ENCODE measurements at places on chromosomes 11 and 22. TPM values are rescaled to one million over a fixed set of nuclear protein-coding genes. Genes with fewer than 3 reads are reported as not detected.

DNA sequence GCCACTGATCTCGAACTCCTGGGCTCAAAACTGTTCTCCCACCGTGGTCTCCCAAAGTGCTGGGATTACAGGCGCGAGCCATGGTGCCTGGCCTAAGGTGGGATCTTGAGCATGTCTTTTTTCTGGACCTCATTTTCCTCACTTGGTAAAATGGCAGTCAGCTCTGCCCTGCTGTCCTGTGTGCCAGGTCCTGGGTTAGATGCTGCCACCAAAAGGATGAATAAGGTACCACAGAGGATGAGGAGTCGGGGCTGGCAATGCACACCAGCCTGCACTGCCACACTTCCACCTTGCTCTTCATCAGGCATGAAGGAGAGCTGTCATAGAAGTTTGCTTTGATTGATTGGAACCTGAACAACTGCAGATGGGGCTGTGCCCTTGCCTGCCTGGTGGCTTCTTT is 32.3 kb downstream of the ACO2 start:
- DNase-seq, result no peak

DNA sequence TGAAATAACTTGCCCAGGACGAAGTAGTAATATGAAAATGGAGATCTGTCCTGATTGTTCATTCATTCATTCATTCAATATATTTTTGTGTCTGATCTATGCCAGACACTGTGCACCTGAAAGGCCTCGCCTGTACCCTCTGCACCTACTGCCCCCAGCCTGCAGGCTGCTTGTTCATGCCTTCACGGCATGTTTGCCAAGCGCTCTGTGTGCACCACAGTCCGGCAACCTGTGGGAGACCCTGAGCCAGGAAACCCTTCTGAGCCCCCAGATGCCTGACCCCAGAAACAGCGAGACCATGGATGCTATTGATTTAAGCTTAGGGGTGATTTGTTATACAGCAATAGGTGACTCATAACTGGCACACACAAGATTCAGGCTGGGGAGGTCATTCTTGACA is 47.0 kb downstream of the RTL6 start:
- DNase-seq, result no peak

DNA sequence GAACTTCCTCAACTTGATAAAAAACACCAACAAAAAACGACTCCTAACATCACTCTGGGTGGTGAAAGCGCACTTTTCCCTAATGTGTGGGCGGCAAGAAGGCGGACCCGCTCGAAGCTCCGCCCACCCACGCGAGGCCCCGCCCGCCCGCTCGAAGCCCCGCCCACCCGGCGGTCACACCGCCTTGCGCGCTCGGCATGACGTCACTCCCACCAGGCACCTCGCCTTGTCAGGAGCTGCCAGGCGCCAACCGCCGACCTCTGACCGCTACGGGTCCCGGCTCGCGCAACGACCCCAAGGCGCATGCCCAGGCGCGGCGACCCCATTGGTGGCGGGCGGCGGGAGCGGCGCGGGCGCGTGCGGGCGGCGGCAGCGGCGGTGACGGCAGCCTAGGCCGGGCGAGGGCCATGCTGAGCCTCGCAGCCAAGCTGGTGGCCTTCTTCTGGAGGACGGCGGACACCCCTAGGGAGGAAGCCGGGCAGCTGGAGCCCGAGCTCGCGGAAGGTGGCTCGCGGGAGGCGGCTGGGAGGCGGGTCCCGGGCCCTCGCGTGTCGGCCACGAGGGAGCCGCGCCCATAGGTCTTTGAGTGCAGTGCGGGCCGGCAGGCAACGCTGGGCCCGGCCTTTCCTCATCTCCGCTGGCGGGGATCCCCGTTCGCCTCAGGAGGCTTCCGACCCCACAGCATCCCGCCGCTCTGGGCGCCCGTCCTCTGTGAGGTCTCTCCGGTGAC is at the start of gene MOV10L1:
Gene MOV10L1, plus strand, starts transcription at position 325 of the 730 bp plus-strand sequence. Its CDS starts 83 bp downstream, at position 408.
- DNase-seq, result no peak

GRCh38 chr11:58125469-58125868 is at the start of gene OR9I1:
TSS of gene OR9I1 (minus strand) at chr11:58125530. CDS start at chr11:58119444, 6,086 bp downstream.
- peak; percentile 10 for DNase-seq

DNA sequence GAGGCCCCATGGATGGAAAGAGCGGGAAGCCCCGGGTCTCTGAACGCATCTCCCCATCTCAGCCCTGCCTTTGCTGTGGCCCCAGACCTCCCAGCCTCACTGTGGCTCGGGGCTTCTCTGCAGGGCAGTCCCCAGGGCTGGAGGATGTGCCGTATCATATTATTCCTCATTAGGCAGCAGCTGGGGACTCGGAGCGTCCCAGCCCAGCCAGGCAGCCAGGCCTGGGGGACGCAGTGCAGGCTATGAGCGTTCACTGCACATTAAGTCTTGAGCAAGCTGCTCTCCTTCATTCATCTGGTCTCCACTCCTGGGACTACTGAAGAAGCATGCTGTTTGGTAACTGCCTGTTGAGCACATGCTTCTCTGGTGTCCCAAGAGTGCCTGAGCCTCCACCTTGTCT is 226.8 kb upstream of the TBCEL start:
- DNase-seq, result no peak

GRCh38 chr11:12061851-12062560 is 48.4 kb upstream of the MICAL2 start:
- no peak for DNase-seq

- no peak for DNase-seq
These were observed 607.9 kb downstream of the BUD13 start for GRCh38 chr11:116164843-116165242.

DNA sequence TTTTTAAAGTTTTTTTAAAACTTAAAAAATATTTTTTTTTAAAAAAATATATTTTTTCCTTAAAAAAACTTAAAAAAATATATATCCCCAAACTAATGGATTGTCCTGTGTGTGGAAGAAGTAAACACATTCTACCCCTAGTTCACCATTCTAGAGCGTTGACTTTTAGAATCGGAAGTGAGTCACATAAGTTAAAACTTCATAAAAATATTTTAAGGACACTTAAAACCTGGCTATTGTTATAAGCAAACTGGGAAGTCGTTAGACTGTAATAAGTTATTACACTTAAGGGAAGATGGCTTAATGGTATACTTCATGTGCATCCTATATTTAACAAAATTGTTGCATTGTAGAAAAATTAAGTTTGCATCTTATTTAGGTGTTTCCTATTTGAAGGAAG is 21.1 kb downstream of the FAM118B start:
- no peak for DNase-seq

DNA sequence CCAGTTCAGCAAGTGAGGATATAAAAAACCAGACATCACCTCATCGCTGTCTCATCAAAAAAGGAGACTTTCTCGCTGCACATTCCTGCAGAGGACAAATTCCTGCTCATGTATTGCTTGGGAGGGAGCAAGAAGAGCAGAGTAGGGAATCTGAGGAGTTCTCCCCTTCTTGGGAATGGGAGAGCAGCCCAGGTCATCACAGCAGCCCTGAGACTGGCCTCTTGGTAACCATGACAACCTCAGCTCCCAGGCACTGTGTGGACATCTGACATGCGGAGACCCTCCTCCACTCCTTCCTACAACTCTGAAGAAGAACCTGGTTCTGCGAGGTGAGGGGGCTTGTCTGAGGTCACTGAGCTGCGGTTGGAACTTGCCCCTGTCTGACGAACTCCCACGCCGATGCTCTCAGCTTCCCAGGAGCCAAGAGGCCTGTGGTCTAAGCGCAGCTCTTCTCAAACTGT is 17.9 kb downstream of the RFPL1 start:
- DNase-seq, result no peak

- DNase-seq, result no peak
These were observed 1.3 kb upstream of the KMT5B start for GRCh38 chr11:68214173-68215086.

GRCh38 chr11:32573228-32573627 is 10.4 kb upstream of the EIF3M start:
- no peak for DNase-seq

- peak; percentile 86 for DNase-seq
These were observed 2.1 kb downstream of the METTL15 start for GRCh38 chr11:28110108-28110820.

DNA sequence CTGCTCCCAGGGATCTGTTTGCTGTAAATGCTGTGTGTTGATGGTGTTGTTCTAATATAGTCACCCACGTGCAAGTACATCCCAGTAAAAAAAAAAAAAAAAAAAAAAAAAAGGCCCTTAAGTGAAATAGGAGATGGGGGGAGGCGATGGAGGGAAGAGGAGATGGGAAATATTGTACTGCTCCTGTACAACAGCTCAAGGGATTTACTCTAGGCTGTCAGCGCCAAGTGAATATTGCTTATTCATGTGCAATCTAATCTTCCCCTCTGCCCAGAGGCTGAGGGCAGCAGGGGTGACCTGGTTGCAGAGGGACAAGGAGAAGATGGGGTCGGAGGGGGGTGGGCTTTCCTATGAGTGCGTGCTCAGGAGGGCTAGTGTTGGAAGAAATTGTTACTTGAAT is 206.2 kb upstream of the CADM1 start:
- no peak for DNase-seq

- DNase-seq, result peak; percentile 95
These were observed at the start of gene SBF2 for GRCh38 chr11:10293423-10294289. TSS of gene SBF2 (minus strand) at chr11:10294219. CDS start at chr11:10294069, 150 bp downstream.

GRCh38 chr11:131027491-131027890 is 111.2 kb upstream of the SNX19 start:
- no peak for DNase-seq

DNA sequence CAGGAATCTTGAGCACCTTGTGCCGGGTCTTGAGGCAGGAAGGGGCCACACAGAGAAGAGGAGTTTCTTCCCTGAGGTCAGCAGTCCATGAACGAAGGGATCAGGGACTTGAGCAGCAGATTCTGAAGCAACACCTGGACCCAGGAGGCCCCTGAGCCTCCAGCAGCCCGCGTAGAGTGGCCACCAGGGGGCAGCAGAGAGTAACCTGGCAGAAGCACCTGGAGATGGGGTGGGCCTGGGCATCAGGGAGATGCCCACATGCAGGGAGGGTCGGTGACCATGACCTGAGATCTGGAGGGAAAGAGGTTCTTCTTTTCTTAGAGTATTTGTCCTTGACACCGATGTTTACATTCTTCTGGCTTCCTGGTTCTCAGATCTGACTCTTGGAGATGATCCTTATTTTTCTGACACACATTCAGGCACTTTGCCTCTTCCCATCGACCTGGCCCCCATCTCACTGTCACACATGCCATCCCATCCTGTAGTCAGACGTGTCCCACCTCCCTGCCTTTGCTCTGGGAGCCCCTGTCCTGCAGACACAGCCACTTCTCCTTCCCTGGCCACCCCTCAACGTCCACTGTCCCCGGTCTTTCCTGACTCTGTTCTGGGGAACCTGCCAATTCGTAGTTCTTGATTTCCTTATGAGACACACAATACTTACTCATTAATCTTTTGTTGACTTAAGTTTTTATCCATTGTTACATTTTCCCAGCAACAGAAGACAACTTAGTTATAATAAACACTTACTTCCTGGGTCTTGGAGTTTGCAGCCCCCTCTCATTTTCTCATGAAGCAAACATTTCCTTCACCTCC is 66.5 kb downstream of the GGTLC2 start:
- DNase-seq, result peak; percentile 75

- DNase-seq, result peak; percentile 52
These were observed 9.0 kb downstream of the POLR3H start for GRCh38 chr22:41535244-41535643.

DNA sequence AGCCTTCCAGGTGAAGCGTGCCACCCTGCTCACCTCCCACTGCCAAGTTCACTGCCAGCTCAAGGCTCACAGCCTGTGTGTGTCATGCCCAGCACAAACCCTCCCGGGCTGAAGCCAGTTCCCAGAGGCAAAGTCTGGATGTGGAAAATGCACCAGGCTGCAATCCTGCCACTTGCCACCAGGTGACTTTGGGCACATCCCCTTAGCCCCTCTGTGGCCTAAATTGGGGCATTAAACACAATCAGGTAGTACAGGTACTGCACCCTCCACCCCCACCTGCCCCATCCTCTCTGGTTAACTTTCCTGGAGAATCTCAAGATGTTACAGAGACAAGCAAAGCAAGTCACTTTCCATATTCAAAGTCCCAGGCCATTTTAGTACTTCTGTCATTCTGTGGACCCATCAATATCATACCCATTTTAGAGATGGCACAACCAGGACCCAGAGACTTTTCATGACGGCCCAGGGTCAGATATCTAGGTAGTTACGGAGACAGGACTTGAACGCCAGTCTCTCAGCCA is 1.8 kb upstream of the RASD2 start:
- DNase-seq, result no peak

DNA sequence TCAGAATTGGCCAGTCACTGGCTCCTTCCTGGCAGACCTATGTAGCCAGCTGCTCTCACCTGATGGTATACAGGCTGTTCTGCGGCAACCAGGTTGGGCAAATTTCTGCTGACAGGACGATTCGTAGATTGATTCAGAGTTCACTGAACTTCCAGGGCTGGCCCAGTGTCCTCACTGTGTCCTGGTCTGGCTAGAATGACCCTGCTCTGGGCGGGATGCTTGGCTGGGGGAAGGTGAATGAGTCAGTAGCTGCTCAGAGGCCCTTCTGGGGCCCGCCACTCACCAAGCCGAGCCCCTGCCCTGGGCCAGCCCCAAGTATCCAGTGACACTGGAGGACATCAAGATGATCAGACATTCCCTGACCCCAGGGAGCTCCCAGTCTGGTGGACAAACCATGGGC is 62.9 kb upstream of the WNT11 start:
- peak; percentile 34 for DNase-seq

GRCh38 chr11:114236829-114237228 is 59.4 kb upstream of the NNMT start:
- DNase-seq, result no peak

DNA sequence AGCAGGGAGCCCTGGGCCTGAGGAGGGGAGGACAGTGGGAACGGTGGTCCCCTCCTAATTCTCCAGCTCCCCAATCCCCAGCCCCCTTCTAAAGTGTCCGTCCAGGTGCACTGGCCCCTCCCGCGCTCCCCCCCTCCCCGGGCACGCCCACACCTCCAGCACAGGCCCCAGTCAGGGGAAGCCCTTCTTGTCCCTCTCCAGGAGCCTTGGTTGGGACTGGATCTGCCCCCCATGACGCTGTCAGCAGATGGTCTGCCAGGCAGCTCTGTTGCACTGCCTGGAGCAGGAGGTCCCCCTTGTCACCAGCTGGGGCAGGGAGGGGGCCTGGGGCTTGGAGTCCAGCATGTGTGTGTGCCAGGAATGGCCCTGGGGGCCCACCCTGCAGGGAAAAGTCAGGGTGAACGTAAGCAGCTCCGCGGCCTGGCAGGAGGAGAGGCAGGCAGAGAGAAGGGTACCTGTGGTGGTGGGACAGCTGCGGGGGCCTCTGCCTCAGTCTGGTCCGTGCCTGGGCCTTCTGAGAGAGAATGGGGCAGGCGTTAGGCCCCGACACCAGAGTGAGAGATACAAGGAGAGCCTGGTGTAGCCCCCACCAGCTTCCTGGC is 1.6 kb downstream of the IRF7 start:
- DNase-seq, result no peak

GRCh38 chr11:109347304-109347703 is 74.7 kb upstream of the C11orf87 start:
- no peak for DNase-seq

The C11orf97 gene
- not detected for total RNA-seq

The GNAZ gene
- 4.5 TPM for total RNA-seq

The SCN4B gene
- total RNA-seq, result 0.57 TPM

The FZD4 gene
- 18.9 TPM for total RNA-seq

The KCNJ11 gene
- 10.5 TPM for total RNA-seq

The UNC93B1 gene
- total RNA-seq, result 22.6 TPM

The HPX gene
- 367 TPM for total RNA-seq

The SLC7A4 gene
- 140 TPM for total RNA-seq

The ANGPTL5 gene
- not detected for total RNA-seq

The DBX1 gene
- total RNA-seq, result not detected

The TBX1 gene
- total RNA-seq, result not detected

The RFPL3 gene
- total RNA-seq, result not detected

The NLRP14 gene
- total RNA-seq, result 0.40 TPM

The VPREB3 gene
- not detected for total RNA-seq

The POTEH gene
- total RNA-seq, result not detected

The NADSYN1 gene
- total RNA-seq, result 42.0 TPM

The MGAT3 gene
- 20.0 TPM for total RNA-seq

Measured in hepatocyte (in vitro differentiated cells).